ENCODE measurements at places on chromosomes 7 and 10. TPM values are rescaled to one million over a fixed set of nuclear protein-coding genes. Genes with fewer than 3 reads are reported as not detected.

Gene SLC26A5
- not detected for total RNA-seq

Gene ARHGEF35
- 0.65 TPM for total RNA-seq

Gene OPALIN
- not detected for total RNA-seq

Gene TBATA
- total RNA-seq, result not detected
